NCI-H1417 (cell line): ENCODE measurements at places on chromosomes 4 and X.

- DNase-seq: no peak
Observed at GRCh38 chr4:169616846-169617245, 3.5 kb upstream of the CLCN3 start.

- DNase-seq: no peak
Observed at GRCh38 chrX:69262036-69262936, 97.0 kb upstream of the PJA1 start.

GRCh38 chrX:108053218-108053617, 8.4 kb downstream of the VSIG1 start:
- DNase-seq: no peak

- no peak for DNase-seq
Observed at GRCh38 chr4:28259951-28260350, 1399.3 kb downstream of the STIM2 start.

- peak; percentile 34 for DNase-seq
Observed at GRCh38 chrX:71366674-71367256, 608 bp downstream of the TAF1 start.

- no peak for DNase-seq
Observed at GRCh38 chr4:12636191-12636590, 847.9 kb downstream of the RAB28 start.

DNA sequence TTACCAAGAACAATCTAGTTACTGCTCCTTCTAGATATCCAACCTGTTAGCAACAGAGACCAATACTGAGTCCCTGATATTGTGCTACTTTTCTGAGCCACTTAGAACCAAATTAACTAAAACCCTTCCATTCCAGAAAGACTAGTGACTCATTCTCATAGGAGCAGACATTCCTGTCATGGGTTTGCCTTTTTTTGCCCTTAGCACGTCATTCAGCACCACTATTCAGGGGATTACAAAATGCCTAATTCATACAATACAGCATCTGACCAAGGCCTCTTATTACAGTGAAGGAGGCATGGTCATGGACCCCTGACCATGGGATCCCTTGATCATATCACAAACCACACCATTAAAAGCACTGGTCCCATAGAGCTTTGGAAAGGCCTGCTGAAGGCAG, 123.8 kb upstream of the CXCL13 start:
- DNase-seq: no peak

- no peak for DNase-seq
Observed at GRCh38 chr4:58453956-58454355, 1343.8 kb upstream of the IGFBP7 start.

GRCh38 chr4:2923668-2924173, 39.5 kb downstream of the NOP14 start:
- no peak for DNase-seq

DNA sequence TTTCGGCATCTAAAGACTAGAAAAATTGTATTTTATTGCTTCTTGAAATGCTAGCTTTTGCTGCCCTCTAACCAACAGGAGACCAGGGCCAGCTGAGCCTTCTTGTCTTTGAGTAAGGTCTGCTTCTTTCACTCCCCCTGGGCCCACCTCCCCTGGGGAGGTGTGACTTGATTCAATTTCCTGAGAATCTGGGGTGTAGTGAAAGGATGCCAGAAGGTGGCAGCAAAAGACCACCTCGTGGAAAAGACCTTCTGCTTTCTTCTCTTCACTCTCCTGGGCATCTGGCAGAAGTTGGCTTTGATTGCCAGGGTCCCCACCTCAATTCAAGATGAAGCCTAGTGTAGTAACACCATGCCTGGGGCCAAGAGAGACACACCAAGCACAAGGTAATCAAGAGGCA, 96.5 kb upstream of the MAOA start:
- DNase-seq: no peak

DNA sequence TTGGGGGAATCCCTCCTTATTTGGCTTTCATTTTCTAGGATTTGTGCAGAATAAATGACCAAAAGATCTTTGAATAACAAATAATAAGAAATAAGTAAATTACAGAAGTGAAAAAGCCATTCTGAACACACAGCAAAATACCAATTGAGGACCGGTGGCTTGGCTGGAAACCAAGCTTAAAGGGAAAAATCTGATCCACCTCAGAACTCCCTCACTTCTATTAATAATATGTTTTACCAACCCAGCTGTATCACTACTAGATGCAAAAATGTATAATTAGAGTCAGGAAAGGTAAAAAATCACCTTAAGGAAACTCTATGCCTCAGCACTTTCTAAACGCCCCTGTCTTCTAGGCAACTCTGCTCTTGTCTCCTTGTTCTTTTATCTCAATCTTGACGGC, 77.3 kb downstream of the TSPAN5 start:
- no peak for DNase-seq
